Stimulated activated CD8-positive, alpha-beta memory T cell treated with anti-CD3 and anti-CD28 coated beads, Interleukin-15, amount 100 ng/mL, for 1 hour (primary cell): ENCODE measurements at places on chromosomes 7 and 10.

DNA sequence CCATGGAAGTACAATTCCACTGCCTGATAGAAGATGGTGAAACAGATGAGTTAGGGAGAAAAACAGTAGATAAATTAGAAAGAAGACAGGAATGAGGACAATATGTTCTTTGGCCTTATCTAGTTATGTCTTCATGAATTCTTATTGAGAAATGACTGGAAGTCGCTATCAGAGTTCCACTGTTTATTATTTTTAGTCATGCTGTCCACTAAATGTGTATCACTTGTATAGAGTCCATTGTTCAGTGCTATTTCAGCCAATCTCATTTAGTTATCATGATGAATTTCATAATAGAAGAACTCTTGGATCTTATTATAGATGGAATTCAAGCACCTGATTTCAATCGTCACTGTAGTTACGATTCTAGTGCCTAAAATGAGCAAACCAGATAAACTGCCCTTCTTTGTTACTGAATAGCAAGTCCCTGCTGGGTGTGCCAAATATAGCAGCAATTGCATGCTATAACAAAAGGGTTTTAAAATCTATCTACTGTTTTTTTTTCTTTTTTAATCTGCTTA is 177.7 kb upstream of the COL1A2 start:
- no peak for DNase-seq

DNA sequence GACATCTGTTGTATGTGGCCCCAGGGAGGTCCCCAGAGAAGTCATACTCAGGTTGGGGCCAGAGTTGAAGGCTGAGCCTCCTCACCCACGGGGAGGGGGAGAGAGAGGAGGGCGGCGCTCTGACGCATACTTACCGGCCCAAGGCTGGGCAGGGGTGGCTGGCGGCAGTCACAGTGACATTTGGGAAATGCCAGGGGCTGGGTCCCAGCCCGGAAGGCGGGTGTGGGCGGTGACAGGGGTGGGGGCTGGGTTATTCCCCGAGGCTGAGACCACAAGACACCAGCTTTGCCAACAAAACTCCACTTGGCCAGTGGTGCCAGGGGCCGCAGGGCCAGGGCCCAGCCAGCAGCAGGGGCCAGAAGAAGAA is 41.1 kb downstream of the RASGEF1A start:
- no peak for DNase-seq

DNA sequence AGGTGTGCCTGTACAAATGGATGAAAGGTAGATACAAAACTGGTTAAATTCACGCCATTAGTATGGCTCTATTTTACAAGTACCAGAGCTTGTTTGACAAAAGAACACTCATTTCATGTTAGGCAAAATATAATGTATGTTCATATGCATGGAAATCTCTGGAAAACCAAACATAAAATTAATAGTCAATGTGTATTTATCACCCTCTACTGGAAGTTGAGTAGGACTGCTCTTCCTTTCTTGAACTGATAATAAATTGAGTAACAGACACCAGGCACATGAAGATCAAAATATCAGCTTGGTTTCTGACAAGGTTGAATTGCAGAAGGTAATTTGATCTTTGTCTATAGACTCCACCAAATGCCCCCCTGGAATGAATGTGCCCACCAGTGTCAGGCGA is 19.8 kb upstream of the AKR1B1 start:
- DNase-seq: no peak

GRCh38 chr10:111835574-111835973 is 348.0 kb downstream of the GPAM start:
- DNase-seq: no peak

DNA sequence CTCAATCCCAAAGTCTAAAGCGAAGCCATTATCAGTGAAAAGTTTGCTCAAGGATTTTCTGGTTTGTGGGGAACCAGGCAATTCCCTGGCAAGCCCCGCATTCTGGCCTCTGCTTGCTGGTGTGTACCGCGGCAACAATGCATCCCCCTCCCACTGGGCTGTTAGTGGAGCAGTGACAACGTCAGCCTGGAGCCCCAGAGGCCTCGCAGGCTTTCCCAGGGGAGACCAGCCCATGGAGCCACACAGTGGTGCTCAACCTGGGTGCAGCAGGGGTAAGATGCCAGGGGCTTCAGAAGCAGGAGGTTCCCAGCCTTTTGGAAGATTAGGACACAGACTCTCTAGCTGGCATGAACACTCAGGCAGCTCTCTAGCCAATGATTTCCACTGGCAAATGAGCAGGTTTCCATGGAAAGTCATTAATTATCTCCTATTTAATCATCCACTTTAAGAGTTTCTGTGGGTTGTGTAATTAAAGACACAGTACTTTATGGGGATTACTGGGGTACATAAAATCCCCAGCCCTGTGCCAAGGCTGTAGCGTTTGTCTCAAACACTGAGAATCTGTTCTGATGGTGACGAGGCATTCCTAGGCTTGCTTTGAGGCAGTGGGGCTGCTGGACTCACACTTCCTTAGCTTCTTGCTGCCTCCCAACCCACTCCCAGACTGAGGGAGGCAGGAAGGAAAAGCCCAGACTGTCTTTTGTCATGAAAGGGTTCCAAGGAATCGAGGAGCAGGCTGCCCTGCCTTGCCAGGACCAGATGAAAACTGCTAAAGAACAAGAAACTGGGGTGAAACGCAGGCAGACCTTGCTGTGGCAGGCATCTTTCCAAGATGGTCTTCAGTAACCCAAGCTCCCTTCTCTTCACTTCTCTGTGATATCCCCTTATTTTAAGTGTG is 411.9 kb upstream of the SHH start:
- no peak for DNase-seq

DNA sequence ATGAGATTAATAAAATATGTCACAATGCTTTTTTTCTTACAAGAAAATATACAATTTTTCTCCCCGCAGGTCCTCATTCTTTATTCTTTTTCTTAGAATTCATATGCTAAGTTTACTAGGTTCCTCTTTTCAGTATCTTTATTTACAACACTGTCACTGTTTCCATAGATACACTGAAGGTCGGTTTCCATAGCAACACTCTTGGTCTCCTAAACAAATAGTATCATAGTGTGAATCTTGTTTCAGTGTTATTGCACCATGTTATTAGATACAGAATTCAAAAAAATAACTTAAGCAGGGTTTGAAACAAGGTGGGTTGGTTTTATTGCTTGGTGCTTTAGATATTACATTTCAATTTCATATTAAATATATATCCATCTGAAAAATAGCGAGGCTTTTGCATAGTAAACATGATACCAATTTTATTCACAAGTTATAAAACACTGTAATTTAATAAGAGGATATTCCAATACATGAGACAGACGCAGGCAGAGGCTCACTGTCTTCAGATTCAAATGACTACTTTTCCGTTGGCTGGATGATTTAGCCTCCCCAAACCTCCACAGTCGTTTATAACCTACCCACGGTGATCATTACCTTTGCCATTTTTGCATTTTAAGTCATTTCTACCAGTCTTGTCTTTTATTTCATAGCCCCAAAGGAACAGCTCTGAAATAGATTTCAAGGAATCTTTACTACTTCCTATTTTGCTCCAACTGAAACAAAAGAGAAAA is 88.9 kb upstream of the KLF6 start:
- no peak for DNase-seq

DNA sequence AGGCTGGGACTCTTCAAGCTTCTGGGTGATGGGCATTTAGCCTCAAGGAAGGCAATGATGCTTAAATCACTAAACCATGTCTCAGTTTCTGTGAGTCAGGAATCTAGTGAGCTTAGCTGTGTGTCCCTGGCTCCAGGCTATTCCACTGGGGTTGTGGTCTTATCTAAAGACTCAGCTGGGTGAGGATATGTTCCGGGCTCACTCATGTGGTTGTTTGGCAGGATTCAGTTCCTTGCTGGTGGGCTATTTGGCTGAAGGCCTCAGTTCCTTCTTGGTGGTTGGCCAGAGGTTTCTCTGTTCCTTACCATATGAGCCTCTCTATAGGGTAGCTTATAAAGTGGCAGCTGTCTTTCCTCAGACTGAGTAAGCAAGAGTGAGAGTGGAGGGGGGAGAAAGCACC is 12.0 kb downstream of the EVX1 start:
- DNase-seq: no peak

DNA sequence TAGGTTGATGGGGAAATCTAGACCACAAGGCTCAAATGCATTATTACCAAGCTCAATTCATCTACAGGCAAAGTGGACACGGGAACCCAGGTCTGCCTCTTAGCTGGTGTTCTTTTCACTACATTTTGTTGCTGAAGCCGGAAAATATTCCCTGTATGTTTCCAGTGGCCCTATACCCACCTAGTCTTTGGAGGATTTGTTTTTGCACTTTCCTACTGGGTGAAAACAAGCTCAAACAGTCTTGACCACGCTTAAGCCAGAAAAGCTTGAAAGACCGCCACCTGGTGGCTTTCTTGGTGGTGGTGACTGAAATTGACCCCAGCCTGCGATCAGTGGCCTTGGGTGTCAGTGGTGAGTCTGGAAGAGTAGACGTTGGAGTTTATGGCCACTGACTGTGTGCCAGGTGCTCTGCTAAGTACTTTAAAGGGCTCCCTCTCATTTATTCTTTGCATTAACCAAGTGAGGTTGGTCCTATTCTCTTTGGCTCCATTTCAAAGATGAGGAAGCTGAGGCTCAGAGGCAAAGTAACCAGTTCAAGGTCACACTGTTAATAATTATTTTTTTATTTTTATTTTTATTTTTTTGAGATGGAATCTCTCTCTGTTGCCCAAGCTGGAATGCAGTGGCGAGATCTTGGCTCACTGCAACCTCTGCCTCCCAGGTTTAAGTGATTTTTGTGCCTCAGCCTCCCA is 11.1 kb upstream of the CRTAC1 start:
- no peak for DNase-seq

- no peak for DNase-seq
Observed at GRCh38 chr7:85176197-85176596, 10.7 kb downstream of the SEMA3D start.
